ENCODE measurements at places on chromosomes 16 and 17.

- DNase-seq = no peak
Measured at GRCh38 chr16:75486676-75487313, 8.4 kb downstream of the CHST6 start.

DNA sequence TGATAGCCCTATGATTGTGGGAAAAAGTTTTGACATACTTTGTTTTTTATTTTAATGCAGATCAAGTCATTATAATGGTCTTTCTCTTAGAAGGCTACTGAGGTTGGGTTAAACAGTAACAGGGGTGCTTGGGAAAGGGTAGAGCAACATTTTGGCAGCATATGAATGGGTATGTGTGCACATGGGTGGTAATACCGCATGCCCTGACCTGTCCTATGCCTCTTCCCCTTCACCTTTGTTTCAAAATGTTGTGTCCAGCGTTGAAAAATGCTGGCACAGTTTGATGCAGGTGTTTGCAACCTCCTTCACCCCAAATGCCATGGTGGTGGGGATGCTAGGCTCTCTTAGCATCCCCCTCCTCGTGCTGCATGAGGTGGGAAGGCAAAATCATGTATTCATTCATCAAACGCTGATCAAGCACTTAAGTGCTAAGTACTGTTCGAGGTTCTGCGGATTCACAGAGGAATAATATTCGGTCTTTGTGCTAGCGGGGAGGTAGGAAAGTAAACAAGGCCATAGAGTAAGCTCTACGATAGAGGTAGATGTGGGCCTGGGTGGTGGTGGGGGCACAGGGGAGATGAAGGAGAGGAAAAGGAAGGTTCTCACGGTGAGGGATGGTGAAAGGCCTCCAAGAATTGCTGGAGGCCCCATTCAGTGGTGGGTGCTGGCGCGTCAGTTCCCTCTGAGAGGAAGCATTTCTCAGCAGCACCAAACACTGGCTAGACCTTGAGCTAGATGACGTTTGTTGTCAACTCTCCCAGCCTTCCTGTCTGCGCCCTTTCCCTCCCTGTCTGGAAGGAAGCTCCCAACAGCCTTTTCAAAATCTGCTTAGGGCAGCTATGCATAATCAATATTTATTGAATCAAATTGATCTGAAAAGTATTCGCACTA lies 13.3 kb upstream of the MARCHF10 start:
- DNase-seq = no peak

DNA sequence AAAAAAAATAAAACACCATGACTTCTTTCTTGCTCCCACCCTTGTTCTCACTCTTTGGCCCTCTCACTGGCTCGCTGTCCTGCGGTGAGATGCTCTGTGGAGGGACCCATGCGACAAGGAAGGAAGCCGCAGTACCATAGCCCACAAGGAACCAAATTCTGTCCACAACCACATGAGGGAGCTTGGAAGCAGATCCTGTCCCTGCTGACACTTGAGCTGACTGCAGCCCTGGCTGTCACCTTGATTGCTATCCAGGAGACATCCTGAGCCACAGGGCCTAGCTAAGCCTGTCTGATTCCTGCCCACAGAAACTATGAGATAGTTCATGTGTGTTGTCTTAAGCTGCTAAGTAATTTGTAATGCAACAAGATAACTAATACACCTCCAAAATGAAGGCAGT lies 4.8 kb upstream of the MT2A start:
- no peak for DNase-seq

- no peak for DNase-seq
Measured at GRCh38 chr17:42283241-42284023, 4.9 kb upstream of the STAT5A start.

GRCh38 chr16:2770057-2770951 lies 6.8 kb downstream of the ELOB start:
- no peak for DNase-seq

GRCh38 chr17:75088465-75089417 lies 987 bp downstream of the SLC16A5 start:
- no peak for DNase-seq

- no peak for DNase-seq
Measured at GRCh38 chr16:30356401-30357084, 1.4 kb upstream of the CD2BP2 start.
